Right ventricle myocardium inferior (tissue), 1 donor: ENCODE measurements at places on chromosomes 13 and 19. TPM values are rescaled to one million over a fixed set of nuclear protein-coding genes. Genes with fewer than 3 reads are reported as not detected.

UQCR11 gene
- total RNA-seq = 1,146 TPM

CYP4F12 gene
- 5.8 TPM for total RNA-seq

PGLYRP1 gene
- 0.35 TPM for total RNA-seq

ZNF490 gene
- 5.1 TPM for total RNA-seq

RNASEH2B gene
- total RNA-seq = 46.4 TPM

TEX30 gene
- 9.5 TPM for total RNA-seq

CLEC4M gene
- total RNA-seq = not detected

KLC3 gene
- not detected for total RNA-seq

TBXA2R gene
- 4.1 TPM for total RNA-seq

AZU1 gene
- not detected for total RNA-seq

C19orf47 gene
- 222 TPM for total RNA-seq

YIF1B gene
- total RNA-seq = 34.7 TPM

BCL2L12 gene
- 10.6 TPM for total RNA-seq

ZNF587B gene
- 7.5 TPM for total RNA-seq

VN1R2 gene
- not detected for total RNA-seq

TTC9B gene
- not detected for total RNA-seq

ZNF304 gene
- 7.8 TPM for total RNA-seq

MYO16 gene
- 1.4 TPM for total RNA-seq

RNF113B gene
- total RNA-seq = not detected

HAUS8 gene
- 5.4 TPM for total RNA-seq

ELOF1 gene
- 33.5 TPM for total RNA-seq

ARHGAP35 gene
- total RNA-seq = 64.4 TPM

RUBCNL gene
- 0.51 TPM for total RNA-seq

SIGLEC8 gene
- total RNA-seq = 0.08 TPM

RPL18 gene
- 604 TPM for total RNA-seq

SPRYD7 gene
- total RNA-seq = 11.4 TPM

PKN1 gene
- total RNA-seq = 149 TPM

ZNF607 gene
- 6.1 TPM for total RNA-seq

KANK3 gene
- 20.5 TPM for total RNA-seq

FXYD5 gene
- 23.5 TPM for total RNA-seq

CEACAM20 gene
- total RNA-seq = not detected

SHISA7 gene
- total RNA-seq = not detected

BEST2 gene
- total RNA-seq = not detected

INSR gene
- total RNA-seq = 73.5 TPM

TEX29 gene
- total RNA-seq = not detected

LRRC63 gene
- total RNA-seq = not detected

CYP4F3 gene
- total RNA-seq = not detected

SIGLECL1 gene
- not detected for total RNA-seq

CD177 gene
- 0.16 TPM for total RNA-seq

LGALS14 gene
- not detected for total RNA-seq

SYNGR4 gene
- total RNA-seq = not detected

ZFR2 gene
- not detected for total RNA-seq

CLC gene
- total RNA-seq = not detected

KLK3 gene
- not detected for total RNA-seq

ACP7 gene
- not detected for total RNA-seq

CEACAM8 gene
- total RNA-seq = not detected

ANGPTL8 gene
- 0.87 TPM for total RNA-seq

CAMSAP3 gene
- total RNA-seq = 1.9 TPM

IGFL1 gene
- total RNA-seq = not detected

SIGLEC9 gene
- 2.9 TPM for total RNA-seq

NKPD1 gene
- total RNA-seq = not detected

ATXN8OS gene
- total RNA-seq = not detected

MBD3L3 gene
- not detected for total RNA-seq

TNNT1 gene
- total RNA-seq = 66.0 TPM

TMEM238 gene
- total RNA-seq = 0.24 TPM

EID2B gene
- total RNA-seq = 1.7 TPM

PSG7 gene
- not detected for total RNA-seq

SPACA4 gene
- not detected for total RNA-seq
